Panc1 (cell line): ENCODE measurements at places on chromosomes 6 and 20. TPM values are rescaled to one million over a fixed set of nuclear protein-coding genes. Genes with fewer than 3 reads are reported as not detected.

Gene FAM184A
- total RNA-seq: 8.7 TPM

Gene HLA-DPA1
- total RNA-seq: 0.69 TPM

Gene AVP
- not detected for total RNA-seq

Gene COL20A1
- 0.23 TPM for total RNA-seq
